ENCODE measurements at places on chromosomes 2 and 18. TPM values are rescaled to one million over a fixed set of nuclear protein-coding genes. Genes with fewer than 3 reads are reported as not detected.

GCKR gene
- total RNA-seq, result 0.44 TPM

CCDC74B gene
- 7.2 TPM for total RNA-seq

CCDC148 gene
- total RNA-seq, result 2.8 TPM

TCF7L1 gene
- 17.1 TPM for total RNA-seq

WDR54 gene
- 14.5 TPM for total RNA-seq

TWIST2 gene
- 8.4 TPM for total RNA-seq

HAT1 gene
- 26.5 TPM for total RNA-seq

LRATD1 gene
- 8.0 TPM for total RNA-seq

GKN1 gene
- total RNA-seq, result not detected

ACP1 gene
- total RNA-seq, result 68.6 TPM

STRN gene
- 31.1 TPM for total RNA-seq

DIPK1C gene
- not detected for total RNA-seq

ARID5A gene
- 27.7 TPM for total RNA-seq

Measured in lower lobe of right lung (tissue), 2 donors.